ENCODE measurements at places on chromosomes 1 and 21.

GRCh38 chr1:45557422-45557944 is 6.9 kb downstream of the AKR1A1 start:
- no peak for DNase-seq

DNA sequence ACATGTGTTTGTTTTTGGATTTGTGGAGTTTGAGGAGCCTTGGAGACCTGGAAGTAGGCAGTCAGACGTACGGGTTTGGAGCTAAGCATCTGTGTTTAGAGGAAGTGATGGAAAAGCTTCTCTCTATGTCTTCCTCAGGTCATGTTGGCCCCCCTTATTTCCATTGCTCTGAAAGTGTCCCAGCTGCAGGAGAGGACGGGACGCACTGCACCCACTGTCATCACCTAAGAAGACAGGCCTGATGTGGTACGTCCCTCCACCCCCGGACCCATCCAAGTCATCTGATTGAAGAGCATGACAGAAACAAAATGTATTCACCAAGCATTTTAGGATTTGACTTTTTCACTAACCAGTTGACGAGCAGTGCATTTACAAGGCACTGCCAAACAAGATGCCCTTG is 66.2 kb downstream of the PGM1 start:
- no peak for DNase-seq

GRCh38 chr1:70038025-70038424 is 167.4 kb downstream of the LRRC40 start:
- no peak for DNase-seq

DNA sequence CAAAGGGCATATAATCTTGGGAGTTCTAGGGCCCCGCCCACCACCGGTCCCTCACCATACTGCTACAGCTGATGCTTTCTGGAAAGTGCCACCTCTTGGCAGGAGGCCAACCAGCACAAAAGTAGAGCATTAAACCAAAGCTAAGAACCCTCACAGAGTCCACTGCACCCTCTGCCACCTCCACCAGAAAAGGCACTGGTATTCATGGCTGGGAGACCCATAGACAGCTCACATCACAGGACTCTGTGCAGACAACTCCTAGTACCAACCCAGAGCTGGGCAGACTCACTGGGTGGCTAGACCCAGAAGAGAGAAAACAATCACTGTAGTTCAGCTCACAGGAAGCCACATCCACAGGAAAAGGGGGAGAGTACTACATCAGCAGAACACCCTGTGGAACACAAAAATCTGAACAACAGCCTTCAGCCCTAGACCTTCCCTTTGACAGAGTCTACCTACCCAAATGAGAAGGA is 10.8 kb downstream of the THEM4 start:
- DNase-seq = no peak

- no peak for DNase-seq
Observed at GRCh38 chr1:87203904-87204303, 124.8 kb upstream of the LMO4 start.

- no peak for DNase-seq
Observed at GRCh38 chr1:158208586-158209116, 28.0 kb downstream of the CD1D start.

DNA sequence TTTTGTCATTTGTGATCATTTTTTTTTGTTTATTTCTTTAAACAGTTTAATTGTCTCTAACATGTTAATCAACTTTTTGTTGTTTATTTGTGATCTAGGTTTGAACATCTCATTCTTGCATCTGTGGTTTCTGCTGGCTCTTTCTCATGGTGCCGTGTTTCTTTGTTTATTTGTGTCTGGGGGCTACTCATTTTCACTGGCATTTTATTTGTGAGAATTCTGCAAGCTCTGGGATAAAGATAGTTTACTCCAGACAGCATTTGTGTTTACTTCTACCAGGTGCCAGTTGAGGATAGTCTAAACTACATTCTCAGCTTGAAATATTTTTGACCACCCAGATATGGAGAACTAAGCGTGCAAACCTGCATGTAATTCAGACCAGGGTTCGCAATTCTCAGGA is 508.6 kb downstream of the KIF26B start:
- no peak for DNase-seq

DNA sequence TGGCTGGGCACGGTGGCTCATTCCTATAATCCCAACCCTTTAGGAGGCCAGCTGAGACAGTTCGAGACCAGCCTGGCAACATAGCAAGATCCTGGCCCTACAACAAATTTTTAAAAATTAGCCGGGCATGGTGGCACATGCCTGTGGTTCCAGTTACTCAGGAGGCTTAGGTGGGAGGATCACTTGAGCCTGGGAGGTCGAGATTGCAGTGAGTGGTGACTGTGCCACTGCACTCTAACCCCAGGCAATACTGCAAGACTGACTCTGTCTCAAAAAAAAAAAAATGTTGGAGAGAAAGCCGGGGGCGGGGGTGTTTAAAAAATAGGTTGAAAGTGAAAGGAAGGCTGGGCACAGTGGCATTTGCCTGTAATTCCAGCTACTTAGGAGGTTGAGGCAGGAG is 16.5 kb downstream of the CLDN19 start:
- DNase-seq = no peak

GRCh38 chr1:46153732-46154131 is 21.2 kb upstream of the TSPAN1 start:
- DNase-seq = no peak

GRCh38 chr1:114150016-114150415 is 3.7 kb downstream of the SYT6 start:
- DNase-seq = no peak

DNA sequence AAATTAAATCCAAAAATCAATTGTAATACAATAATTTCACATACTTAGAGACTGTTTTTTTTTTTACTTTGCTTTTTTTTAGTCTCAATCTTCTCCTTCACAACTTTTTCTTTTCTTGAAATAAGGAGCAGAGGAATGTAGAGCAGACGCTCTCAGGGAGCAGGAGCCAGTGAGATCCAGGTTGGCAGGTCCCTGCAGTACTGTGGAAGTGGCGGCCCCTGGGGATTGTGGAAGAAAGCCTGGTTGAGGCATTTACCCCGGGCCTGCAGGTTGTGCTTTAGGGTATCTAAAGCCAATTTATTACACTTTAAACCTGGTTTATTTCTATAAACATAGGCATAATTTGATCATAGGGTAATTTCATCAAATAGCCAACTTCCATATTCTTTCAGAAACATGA is 748 bp upstream of the OR2AJ1 start:
- DNase-seq = no peak

DNA sequence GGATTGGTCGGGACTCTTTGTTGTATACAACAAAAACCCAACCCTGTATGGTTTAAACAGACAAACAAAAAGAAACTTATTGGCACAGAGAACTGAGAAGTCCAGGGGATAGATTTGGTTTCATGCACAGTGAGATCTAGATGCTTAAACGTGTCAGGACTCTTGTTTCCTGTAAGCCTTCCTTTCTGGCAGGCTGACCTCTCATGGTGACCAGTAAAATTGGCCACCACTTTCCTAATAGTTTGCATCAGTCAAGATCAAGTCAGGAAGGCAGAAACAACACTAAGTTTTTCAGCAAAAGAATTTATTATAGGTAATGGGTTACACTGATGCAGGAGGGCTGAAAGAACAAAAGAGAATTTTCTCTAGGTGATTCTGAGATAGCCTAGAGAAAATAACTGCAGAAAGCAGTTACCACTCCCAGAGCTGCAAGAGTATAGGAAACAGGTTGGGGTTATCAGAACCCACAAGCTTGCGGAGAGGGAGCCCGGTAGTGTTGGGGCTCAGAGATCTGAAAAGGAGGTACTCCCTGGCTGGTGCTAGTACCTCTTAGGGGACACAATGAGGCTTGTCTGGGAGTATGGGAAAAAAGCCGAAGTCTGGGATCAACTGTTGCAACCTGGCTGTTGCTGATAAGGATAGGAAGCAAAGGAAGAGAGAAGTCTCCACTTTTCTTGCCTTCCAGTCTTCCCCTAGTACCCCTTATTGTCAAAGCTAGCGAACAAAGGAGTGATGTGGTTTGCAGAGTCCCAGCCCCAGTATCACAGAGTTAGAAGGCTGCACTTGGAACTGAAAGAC is 21.4 kb downstream of the CITED4 start:
- DNase-seq = no peak

DNA sequence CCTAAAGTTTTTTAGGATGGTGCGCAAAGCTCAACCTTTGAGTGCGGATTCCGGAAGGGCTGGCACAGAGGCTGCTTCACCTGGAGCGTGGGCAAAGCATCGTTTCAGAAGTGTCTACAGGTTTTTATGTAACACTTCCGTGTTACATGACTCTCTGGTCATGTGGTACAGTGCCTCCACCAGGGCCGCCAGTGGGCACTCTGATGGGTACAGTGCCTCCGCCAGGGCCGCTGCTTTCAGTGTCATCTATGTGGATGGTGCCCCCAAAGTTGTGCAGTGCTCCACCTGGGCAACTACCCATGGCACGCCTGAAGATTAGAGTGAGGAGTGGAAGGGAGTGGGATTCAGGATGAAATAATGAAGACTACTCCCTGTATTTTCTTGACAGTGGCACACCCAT is 101.4 kb upstream of the C1orf174 start:
- no peak for DNase-seq

- no peak for DNase-seq
Observed at GRCh38 chr21:36349315-36349714, 29.3 kb downstream of the MORC3 start.
